ENCODE measurements at places on chromosomes 12 and 14.

GRCh38 chr14:36069535-36069900 lies 107.0 kb downstream of the PTCSC3 start:
- peak; percentile 13 for DNase-seq

DNA sequence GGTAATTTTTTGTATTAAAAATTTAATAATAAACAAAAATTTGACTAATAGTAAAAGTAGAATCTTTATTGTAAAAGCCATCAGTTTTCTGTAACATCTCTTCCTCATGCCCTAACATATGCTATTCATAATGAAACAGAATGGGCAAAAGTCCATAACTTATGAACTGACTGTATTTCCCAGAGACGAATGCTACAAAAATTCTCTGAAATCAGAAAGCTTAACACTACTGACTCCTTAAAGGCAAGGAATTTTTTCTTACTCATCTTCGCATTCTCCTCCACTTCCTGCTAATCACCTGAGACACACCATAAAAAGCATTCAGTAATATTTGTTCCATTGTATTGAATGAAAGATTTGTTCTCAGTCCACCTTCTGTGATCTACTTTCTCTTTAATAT lies 17.6 kb downstream of the MON2 start:
- no peak for DNase-seq

DNA sequence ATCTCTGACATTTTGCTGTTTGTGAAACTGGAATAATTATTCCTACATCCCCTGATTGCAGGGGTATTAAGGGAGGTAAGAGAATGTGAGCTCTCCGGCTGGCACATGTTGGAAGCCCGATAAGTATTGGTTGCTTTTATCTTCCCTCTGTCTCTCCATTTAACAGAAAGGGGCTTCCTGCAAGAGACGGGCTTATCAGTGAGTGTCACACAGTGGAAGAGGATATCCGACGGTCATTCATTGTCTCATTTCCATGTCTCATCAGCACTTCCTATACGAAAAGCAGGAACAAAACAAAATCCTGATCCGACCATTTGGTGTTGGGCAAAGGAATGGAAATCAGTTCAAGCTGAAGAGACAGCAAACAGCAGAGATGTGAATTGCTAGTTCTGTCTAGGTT lies 10.7 kb downstream of the DYRK4 start:
- DNase-seq: no peak

- DNase-seq: no peak
Measured at GRCh38 chr14:91155626-91156089, 41.8 kb downstream of the DGLUCY start.

GRCh38 chr12:1503281-1503711 lies 91.1 kb downstream of the FBXL14 start:
- no peak for DNase-seq

- DNase-seq: no peak
Measured at GRCh38 chr14:50095895-50096294, 20.5 kb downstream of the VCPKMT start.

DNA sequence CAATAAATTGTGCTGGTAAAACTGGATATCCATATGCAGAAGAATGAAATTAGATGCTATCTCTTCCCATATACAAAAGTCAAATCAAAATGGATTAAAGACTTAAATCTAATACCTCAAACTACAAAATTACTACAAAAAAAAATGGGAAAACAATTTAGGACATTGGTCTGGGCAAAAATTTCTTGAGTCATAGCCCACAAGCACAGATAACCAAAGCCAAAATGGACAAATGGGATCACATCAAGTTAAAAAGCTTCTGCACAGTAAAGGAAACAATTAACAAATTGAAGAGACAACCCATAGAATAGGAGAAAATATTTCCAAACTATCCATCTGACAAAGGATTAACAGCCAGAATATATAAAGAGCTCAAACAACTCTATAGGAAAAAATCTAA lies 264.6 kb downstream of the NUAK1 start:
- no peak for DNase-seq

GRCh38 chr14:28398506-28398905 lies 368.1 kb upstream of the FOXG1 start:
- no peak for DNase-seq

GRCh38 chr12:46675736-46676135 lies 150.1 kb downstream of the SLC38A4 start:
- no peak for DNase-seq

- no peak for DNase-seq
Measured at GRCh38 chr14:37241198-37241597, 43.5 kb downstream of the MIPOL1 start.

DNA sequence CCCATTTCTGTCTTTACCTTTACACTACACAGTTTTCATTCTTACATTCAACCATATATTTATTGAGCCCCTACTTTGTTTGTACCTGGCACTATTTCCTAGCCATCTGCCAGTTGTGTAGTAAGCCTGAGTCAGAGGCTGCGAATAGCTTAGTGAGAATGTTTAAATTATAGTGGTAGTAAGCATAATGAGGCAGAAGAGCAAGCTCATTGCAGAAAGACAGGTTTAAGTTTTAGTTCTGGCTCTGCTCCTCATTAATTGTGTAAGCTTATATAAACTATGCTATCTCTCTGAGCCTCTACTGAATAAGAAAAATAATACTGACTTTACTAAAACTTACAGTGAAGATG lies 123.5 kb downstream of the NAV3 start:
- DNase-seq: no peak

- DNase-seq: no peak
Measured at GRCh38 chr12:2354151-2354991, 301.6 kb downstream of the CACNA1C start.

DNA sequence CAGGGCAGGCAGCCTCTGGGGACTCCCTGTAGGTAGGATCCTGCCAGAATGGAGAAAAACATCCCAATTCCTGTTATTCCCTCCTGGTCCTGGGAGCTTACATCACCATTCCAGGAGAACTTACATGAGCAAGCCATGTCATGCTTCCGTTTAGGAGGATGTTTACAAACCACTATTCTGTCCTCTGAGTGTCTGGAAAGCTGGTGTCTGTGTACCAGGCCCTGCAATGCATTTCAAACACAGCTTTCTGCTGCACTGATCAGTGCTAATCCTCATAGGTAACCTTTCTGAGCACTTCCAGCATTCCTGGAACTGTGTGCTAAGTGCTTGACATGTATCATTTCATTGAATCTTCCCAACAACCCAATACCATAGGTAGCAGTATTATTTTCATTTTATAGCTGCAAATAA lies 19.8 kb upstream of the MAP1LC3B2 start:
- DNase-seq: no peak

DNA sequence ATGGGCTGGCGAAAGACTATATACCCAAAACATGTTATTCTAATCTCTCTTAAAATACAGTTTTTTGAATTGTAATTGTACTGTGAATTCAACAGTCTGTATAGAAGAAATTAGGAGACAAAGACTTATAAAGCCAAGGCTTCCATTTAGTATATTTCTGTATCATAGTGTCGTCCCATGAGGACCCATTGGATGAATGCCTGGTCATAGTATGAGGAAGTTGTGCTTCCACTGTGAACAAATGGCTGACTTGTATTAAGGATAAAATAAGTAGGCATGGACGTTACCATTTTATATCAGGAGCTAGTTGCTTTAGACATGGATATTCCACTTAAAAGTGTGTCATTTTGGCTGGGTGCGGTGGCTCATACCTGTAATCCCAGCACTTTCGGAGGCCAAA lies 55.9 kb upstream of the NAV3 start:
- DNase-seq: no peak

GRCh38 chr12:18886962-18887361 lies 149.0 kb downstream of the CAPZA3 start:
- DNase-seq: no peak

DNA sequence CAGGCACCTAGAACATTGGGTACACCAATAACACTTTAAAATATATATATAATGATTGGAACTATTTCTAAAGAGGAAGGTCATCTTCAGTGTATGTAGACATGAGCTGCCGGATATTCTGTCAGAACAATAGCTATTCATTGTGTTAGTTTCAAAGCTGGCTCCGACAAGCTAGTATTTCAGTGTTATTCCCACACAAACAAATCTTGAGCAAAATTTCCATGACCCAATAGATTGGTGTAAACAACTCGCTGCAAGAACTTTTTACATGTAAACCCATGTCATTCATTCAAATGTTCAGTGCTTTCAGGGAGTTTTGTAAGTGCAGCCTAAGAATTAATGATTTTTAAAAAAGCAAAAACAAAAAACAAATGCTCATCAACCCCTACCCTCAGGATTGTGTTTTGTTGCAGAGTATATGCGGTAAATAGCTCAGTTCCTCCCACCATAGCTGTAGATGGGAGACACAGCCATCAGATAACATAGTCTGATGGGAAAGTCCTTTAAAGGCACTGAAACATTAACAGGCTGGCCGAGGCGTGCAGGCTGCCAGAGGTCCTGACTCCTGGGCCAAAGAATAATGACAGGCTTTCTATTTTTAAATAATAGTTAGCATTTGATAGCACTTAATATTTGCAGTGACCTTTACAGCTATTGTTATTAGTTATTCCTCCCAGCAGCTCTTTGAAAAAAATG lies 150.3 kb upstream of the ARHGAP5 start:
- DNase-seq: no peak

DNA sequence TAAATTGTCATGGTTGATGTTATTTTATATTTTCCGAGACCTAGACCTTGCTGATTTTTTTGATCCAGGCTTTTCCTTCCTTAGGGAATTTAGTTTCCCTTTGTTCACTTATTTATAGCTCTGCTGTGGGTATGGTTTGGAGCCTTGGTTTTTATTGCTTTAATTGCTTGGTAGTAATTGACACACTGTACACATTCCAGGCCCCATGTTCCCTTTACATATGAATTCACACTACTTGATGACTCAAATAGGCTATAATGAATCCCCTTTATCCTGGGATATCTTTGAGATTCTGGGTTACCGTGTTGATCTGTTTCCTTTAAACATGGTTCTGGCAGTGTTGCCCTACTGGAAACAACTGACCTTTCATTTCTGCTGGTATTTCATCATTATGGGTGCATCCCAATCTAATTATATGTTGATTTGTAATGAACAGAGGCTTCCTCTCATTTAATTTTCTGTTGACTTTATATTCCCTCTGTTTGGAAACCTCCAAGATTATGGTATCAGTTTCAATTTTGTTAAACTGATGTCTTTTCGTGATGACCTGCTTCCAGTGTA lies 424.0 kb downstream of the RAD51B start:
- DNase-seq: no peak

DNA sequence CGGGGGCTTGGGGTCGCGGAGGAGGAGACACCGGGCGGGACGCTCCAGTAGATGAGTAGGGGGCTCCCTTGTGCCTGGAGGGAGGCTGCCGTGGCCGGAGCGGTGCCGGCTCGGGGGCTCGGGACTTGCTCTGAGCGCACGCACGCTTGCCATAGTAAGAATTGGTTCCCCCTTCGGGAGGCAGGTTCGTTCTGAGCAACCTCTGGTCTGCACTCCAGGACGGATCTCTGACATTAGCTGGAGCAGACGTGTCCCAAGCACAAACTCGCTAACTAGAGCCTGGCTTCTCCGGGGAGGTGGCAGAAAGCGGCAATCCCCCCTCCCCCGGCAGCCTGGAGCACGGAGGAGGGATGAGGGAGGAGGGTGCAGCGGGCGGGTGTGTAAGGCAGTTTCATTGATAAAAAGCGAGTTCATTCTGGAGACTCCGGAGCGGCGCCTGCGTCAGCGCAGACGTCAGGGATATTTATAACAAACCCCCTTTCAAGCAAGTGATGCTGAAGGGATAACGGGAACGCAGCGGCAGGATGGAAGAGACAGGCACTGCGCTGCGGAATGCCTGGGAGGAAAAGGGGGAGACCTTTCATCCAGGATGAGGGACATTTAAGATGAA lies 630 bp downstream of the FOS start:
- DNase-seq: peak; percentile 57

DNA sequence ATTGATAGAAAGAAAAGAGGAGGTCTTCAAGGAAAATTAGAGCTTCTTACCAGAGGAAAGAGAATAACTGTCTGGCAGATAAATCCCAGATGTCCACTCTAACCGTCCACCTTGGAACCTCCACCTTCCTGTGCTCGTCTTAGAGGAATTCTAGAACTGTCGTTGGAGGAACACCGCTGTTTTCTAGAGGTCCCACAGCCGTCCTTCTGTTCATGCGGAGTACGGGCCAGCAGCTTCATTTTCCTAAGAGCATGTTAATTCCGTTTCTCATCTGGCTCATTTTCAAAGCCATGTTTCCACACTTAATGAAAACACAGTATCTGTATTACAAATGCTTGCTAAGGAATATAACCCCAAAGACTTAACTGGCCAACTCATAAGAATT lies 107.9 kb upstream of the ESRRB start:
- DNase-seq: no peak

GRCh38 chr12:109036975-109037374 lies 15.4 kb upstream of the USP30 start:
- DNase-seq: no peak

- DNase-seq: no peak
Measured at GRCh38 chr14:68846466-68846865, 53.6 kb upstream of the ZFP36L1 start.

DNA sequence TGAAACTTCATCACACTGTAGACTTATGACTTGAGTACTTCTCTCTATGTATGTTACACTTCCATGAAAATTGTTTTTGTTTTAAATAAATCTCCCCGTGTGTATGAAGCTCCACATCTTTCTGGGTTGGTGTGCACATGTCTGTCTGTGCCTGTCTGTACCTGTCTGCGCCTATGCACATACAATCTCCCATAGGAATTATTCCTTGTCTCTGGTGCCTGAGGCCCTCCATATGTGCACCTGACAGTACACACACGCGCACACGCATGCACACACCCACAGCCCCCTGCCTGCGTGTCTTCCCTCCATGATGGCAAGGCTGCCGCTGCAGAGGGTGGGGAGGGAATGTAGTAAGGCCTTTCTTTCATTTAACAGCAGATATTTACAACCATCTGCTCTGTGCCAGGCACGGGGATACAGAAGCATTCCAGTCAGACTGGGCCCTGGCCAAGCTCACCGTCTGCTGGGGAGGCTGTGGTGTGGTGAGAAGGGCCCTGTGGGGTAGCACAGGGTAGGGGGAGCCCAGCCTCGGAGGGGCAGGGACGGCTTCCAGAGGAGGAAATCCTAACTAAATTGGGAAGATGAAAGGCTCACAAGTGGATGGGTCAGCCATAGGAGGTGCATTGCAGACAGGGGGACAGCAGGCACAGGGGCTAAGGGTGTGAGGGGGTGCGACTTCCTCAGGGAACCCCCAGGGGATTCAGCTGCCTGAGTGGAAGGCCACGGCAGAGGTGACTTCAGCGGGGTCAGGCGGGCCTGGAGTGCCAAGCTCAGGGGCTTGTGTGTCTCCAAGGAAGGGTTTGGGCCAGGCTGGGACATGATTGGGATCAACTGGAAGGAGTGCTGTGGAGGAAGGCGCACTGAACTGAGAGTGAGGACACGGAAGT lies 26.1 kb downstream of the KRT8 start:
- DNase-seq: no peak
